ENCODE measurements at places on chromosomes 3 and 15.
A peak's percentile ranks its signal among the peaks of the same experiment; 100 is the strongest.

- DNase-seq: no peak
These were observed 24.2 kb downstream of the DENND4A start for GRCh38 chr15:65767895-65768294.

DNA sequence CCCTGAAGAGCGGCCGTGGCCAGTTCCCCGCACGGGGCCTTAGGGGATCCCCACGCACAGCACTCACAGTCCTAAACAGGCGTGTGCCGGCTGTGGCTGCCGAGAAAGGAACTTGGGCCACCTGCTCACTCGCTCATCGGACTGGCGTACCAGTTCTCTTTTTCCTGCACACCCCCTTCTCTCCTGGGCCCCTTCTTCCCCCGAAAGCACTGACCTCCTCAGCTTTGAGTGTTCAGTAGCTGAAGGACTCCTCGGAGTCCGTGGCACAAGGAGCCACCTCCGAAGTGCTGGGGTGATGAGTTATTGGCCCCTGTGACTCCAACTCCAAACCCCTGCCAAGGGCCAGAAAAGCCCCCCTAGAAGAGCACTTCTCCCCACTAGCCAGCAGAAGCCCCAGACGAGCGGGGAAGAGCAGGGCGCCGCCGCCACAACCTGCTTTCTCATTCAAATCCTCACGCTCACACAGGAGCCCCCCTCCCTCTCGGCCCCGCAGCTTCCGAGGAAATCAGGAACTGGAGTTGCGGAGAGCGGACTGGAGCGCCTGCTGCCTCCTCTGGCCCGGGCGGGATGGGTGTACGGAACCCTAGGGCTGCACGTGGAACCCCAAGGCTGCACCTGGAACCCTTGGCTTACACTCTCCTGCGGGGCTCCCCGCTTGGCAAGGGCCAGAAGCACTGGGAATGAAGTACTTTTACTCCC lies at the start of gene PLCH1:
Gene PLCH1 (minus strand): TSS at position 446 of the 699 bp plus-strand sequence. CDS start 40,847 bp downstream, outside the sequence.
- DNase-seq: peak; percentile 67

DNA sequence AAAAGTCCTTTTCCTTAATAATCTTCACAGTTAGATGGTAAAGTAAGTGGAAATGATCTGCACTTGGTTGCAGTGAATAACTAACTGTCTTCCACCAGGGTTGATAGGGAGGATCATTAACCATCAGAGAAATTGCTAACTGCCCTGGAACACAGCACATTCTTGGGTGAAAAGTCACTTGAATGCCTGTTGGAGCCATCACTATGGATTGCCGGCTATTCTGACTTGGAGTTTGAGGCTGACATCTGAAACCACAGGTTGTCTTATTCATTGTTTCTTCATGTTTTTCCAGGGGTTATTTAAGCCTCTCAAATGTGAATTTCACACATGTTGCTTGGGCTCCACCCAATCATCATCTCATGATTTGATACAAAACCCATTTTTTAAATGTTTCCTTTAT lies 901.4 kb downstream of the MCTP2 start:
- no peak for DNase-seq

DNA sequence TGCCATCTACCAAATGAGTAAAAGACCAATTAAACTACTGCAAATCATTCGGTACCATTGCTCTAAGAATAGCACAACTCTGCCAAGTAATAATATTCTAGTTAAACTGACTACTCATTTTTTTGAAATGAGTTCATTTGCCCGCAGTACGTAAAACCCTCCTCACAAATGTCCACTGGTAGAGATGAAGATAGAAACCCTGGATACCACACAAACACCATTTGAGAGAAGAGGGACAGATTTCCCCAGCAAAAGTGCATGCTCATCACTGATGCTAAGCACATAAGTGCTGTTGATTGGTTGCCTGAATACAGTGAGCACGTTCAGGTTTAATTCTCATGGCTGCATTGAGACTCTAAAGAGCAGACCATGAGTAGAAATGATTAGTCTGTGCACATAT lies 34.6 kb upstream of the SEMA6D start:
- DNase-seq: no peak

DNA sequence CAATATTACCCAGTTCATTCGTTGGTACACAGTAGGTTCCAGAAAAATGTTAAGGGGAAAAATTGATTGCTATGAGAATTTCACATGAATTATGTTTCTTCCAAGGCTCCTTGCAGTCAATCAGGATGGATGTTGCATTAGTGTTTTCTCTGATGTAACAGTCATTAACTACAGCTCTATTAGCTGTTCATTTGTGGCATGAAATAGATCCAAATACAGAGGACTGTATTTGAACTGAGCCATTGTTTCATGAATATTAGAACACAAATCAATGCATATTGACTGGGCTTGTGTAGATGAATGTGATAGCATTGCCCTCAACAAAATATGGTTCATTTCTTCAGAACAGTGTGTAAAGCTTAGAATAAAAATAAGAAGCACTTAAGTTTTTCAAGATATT lies 203.0 kb upstream of the SGO1 start:
- DNase-seq: no peak

DNA sequence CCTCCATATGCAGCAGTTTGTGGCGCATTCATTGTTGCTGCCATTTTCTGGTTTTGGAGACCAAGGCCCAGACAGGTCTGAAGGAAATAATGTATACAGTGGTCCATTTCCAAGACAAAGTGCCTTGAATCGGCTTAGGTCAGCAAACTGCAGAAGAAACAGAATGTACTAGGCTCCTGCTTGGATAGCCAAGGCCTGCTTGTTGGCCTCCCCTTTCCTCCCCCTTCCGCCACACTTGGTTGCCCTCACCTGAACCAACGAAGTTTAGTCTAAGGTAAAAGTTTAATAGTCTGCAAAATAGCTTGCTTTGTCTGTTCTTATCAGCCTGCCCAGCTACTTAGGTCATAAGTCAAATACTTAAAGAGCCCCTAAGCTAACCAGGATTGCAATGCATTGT lies 12.0 kb upstream of the RTP3 start:
- no peak for DNase-seq

DNA sequence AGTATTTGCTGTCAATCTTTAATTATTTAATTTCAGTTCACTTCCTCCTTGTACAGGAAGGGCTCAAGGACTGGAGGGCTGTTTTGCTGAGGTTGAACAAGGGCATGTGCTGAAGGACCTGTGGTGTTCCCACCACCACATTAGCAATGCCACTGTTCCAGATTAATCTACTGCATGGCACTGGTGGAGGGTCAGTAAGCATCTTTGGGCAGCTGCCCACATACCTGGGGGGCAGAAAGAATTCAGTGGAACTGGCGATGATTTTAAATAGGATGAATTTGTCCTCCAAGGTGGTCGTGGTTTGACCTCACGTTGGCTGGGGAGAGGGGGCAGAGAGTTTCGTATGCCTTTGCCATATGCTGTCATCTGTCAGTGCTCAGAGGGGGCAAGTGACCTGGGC lies 244.8 kb downstream of the TLE3 start:
- no peak for DNase-seq

DNA sequence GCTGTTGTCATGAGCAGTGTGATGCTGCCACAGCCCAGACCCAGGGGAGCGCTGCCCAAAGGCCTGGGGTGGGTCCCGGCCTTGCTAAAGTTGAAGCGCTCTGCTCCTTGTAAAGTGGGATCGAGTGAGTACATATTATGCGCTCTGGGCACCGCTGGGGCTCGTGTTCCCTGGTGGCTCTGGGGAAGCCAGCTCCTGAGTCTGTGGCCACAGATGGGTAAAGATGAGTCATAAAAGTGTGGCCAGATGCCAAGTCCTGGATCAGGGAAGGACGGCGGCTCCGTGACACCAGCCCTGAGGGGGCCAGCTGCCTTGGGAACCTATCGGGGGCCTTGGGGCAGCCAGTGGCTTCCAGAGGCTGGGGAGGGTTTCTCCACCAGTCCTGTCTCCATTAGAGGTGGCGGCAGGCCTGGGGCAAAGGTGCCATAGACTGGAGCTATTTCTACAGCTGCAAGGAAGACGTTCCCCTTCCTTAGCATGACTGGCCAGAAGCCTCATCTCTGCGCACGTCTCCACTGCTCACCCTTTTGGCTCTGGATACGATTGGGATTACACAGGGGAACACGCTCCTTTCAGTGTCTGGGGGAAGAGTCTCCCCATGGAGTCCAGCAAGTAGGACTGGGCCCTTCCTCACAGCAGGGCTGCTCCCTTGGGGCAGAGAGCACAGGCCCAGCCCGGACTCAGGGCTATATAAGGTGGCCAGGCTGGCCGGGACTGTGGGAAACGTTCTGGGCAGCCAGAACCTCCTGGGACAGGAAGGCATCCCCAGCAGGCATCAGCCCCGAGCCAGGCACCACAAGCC lies 1.2 kb upstream of the ITIH4 start:
- peak; percentile 83 for DNase-seq

- no peak for DNase-seq
These were observed 15.8 kb upstream of the ARRDC4 start for GRCh38 chr15:97944724-97945123.

GRCh38 chr3:156985711-156986110 lies 159.6 kb downstream of the LEKR1 start:
- no peak for DNase-seq

DNA sequence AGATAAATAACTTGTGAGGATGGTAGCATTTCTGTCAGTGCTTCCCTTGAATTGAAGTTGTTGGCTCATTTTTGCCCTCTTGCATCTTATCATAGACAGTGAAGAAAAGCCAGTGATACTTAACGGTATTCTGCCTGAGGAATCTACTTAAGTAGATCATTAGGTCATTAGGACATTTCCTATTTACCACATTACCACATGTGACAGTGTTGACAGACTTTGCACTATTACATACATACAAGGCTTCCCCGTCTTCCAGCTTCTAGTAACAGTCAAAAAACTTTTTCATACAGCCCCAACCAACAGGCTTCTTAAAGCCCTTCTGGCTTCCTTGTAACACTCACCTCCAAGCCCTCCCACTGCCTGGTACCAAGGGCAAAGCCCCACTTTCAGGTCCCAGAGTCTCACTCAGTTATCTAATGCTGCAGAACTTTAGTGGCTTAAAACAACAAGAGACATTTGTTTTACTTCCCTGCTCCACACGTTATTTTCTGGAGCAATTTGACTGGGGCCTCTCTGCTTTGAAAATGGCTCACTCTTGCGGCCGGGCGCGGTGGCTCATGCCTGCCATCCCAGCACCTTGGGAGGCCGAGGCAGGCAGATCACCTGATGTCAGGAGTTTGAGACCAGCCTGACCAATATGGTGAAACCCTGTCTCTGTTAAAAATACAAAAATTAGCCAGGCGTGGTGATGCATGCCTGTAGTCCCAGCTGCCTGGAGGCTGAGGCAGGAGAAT lies 40.0 kb downstream of the ASB7 start:
- no peak for DNase-seq

Measured in SW480 (cell line).